Fibroblast of skin of right biceps (primary cell): ENCODE measurements at places on chromosomes 2 and 18.
A peak's percentile ranks its signal among the peaks of the same experiment; 100 is the strongest.

- DNase-seq = no peak
Observed at GRCh38 chr2:88668862-88669261, 22.6 kb upstream of the RPIA start.

- no peak for DNase-seq
Observed at GRCh38 chr2:186749219-186749618, 55.4 kb downstream of the FAM171B start.

- no peak for DNase-seq
Observed at GRCh38 chr2:60569680-60570111, 16.2 kb upstream of the BCL11A start.

GRCh38 chr2:143545949-143546255 is 416.7 kb downstream of the ARHGAP15 start:
- peak; percentile 78 for DNase-seq

- no peak for DNase-seq
Observed at GRCh38 chr2:219527472-219527871, 13.2 kb downstream of the ASIC4 start.

GRCh38 chr18:27763936-27764335 is 413.0 kb downstream of the CDH2 start:
- peak; percentile 44 for DNase-seq

- peak; percentile 91 for DNase-seq
Observed at GRCh38 chr2:69933839-69934613, 19.1 kb downstream of the MXD1 start.

DNA sequence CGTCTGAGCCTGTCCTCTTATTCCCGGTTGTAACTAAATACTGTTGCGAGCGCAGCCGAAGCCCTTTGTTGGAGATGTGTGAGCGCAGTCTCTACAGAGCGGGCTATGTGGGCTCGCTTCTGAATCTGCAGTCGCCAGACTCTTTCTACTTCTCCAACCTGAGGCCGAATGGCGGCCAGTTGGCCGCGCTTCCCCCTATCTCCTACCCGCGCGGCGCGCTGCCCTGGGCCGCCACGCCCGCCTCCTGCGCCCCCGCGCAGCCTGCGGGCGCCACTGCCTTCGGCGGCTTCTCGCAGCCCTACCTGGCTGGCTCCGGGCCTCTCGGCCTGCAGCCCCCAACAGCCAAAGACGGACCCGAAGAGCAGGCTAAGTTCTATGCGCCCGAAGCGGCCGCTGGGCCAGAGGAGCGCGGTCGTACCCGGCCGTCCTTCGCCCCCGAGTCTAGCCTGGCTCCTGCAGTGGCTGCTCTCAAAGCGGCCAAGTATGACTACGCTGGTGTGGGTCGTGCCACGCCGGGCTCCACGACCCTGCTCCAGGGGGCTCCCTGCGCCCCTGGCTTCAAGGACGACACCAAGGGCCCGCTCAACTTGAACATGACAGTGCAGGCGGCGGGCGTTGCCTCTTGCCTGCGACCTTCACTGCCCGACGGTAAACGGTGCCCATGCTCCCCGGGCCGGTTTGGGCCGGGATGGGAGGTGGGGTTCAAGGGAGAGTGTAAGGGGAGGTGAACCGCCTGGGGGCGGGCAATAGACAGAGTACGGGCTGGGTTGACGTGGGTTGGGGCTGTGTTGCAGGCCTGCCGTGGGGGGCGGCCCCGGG is at the start of gene HOXD12:
TSS of gene HOXD12 (plus strand) at position 68 of the 819 bp plus-strand sequence. CDS start at position 75, 7 bp downstream.
- no peak for DNase-seq

DNA sequence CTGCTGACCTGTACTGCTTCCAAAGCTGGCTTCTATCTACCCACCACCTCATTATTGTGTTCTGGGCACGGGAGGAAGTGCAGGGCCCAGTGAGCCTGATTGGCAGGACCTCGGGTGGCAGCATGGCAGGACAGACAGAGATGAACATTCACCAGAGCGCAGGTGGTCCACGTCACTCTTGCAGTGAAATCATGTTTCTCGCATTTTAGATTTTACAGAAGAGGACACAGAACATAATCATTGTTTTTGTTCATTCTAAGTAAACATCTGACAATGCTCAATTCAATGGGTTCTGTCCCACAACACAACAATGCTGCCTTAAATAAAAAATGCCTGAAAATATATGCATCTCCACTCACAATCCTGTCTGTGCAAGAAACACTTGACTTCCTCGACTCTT is 11.5 kb upstream of the BIN1 start:
- no peak for DNase-seq

GRCh38 chr2:218721934-218722333 is 11.3 kb downstream of the TTLL4 start:
- DNase-seq = no peak

- DNase-seq = no peak
Observed at GRCh38 chr2:75311993-75312392, 112.7 kb upstream of the TACR1 start.

DNA sequence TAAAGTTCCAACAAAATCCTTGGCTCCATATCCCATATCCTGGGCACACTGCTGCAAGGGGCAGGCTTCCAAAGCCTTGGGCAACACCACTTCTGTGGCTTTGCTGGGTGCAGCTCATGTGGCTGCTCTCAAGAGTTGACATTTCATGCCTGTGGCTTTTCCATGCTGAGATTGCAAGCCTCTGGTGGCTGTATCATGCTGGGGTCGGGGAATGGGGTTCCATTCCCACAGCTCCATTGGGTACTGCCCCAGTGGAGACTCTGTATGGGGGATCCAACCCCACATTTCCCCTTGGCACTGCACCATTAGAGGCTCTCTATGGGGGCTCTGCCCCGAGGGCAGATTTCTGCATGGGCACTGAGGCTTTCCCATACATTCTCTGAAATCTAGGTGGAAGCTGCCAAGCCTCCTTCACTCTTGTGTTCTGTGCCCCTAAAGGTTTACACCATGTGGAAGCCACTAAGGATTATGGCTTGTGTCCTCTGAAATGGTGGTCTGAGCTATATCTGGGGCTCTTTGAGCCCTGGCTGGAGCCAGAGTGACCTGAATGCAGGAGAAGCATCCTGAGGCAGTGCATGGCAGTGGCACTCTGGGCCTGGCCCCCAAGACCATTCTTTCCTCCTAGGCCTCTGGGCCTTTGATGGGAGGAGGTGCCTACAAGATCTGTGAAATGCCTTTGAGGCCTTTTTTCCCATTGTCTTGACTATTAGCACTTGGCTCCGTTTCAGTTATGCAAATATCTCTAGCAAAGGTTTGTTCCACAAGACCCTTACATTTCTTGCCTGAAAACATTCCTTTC is 107.9 kb downstream of the PTGR3 start:
- DNase-seq = no peak

- DNase-seq = no peak
Observed at GRCh38 chr18:10820681-10821080, 294.9 kb downstream of the NAPG start.

GRCh38 chr2:10661846-10662245 is 27.9 kb downstream of the NOL10 start:
- no peak for DNase-seq

GRCh38 chr18:76491776-76492668 is 3.0 kb downstream of the ZNF516 start:
- DNase-seq = no peak

- no peak for DNase-seq
Observed at GRCh38 chr2:28400921-28401320, 8.3 kb downstream of the FOSL2 start.

GRCh38 chr2:204972606-204973336 is 427.5 kb downstream of the PARD3B start:
- no peak for DNase-seq

- DNase-seq = peak; percentile 87
Observed at GRCh38 chr2:38462121-38462661, 85.1 kb upstream of the ATL2 start.

GRCh38 chr2:6692819-6693218 is 172.9 kb downstream of the CMPK2 start:
- no peak for DNase-seq

DNA sequence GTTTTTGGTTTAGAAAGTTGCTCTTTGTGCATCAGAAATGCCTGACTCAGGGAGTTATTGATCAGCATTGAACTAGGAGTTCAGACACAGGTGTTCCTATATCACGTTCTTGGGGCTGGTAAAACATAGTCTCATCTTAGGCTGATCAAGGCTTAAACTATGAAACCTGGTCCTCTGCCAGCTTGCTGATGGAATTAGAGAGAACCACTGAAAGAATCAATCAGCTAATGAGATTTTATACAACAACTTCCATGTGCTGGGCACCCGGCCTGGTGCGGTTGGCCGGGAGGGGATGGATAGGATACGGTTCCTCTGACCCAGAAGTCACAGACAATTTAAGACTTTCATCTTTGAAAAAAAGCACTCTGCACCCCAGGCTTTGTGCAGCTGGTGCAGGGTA is 164.9 kb downstream of the RDH14 start:
- no peak for DNase-seq

GRCh38 chr2:214264171-214264570 is 146.7 kb upstream of the VWC2L start:
- no peak for DNase-seq

GRCh38 chr2:74228772-74229171 is 30.4 kb downstream of the MTHFD2 start:
- no peak for DNase-seq

- no peak for DNase-seq
Observed at GRCh38 chr2:168574856-168575630, 119.0 kb downstream of the CERS6 start.

DNA sequence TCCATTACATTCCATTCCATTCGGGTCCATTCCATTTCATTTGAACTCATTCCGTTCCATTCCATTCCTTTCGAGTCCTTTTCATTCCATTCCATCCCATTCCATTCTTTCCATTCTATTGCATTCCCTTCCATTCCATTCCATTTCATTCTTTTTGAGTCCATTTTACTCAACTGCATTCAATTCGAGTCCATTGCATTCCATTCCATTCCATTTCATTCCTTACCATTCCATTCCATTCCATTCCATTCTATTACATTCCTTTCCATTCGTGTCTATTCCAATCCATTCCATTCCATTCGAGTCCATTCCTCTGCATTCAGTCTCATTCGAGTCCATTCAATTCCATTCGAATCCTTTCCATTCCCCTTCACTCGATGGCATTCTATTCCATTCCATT is 1128.8 kb downstream of the RPIA start:
- no peak for DNase-seq

- DNase-seq = no peak
Observed at GRCh38 chr2:9806656-9807055, 36.6 kb upstream of the TAF1B start.

DNA sequence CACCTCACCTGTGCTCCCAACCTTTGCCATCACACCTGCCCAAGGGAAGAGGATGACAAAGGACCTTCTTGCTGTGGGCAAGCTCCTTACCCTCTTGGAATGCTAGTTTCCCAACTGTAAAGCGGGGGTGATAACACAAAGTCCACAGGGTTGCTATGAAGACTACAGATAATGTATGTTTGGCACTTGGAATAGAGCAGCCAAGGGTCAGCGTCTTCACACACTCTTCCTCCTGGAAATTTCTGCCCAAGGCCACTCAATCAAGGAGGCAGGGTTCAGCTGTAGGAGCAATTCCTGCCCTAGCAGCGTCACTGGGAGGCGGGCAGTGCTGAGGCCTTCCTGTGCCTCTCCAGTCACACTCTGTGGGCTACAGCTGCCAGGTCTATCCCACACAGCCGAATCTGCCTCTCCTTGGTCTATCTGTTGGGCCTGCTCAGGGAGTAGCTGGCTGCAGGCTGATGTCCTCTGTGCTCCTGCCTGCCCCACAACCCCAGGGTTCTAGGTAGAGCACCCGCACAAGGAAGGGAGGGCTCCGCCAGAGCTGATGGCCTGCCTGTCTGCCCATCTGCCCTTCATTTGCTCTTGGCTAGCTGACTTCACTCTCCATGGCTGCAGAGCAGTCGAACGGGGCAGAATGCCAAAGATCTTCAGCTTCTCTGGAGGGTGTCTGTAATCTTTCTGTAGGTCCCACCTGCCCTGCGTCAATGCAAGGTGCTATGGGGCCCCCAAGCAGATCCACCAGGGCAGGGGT is 91.9 kb downstream of the MRO start:
- DNase-seq = no peak

DNA sequence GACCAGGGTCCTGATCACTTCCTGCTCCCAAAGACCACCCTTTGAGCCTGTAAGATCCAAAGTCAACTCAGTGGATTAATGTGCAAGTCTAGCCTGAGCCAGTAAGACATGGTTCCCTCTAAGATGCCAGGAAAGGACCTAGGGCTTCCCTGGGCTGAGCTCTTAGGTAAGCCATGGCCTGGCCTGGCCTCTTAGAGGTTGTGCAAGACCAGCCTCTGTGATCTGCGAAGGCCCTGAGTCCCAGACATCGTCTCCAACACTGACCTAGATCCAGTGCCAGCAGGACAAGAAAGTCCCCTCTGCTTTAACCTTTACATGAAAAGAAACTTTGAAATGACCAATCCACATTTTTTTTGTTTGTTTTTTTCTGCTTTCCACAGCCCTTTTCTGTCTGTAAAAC is 73.6 kb upstream of the CYP1B1 start:
- no peak for DNase-seq

DNA sequence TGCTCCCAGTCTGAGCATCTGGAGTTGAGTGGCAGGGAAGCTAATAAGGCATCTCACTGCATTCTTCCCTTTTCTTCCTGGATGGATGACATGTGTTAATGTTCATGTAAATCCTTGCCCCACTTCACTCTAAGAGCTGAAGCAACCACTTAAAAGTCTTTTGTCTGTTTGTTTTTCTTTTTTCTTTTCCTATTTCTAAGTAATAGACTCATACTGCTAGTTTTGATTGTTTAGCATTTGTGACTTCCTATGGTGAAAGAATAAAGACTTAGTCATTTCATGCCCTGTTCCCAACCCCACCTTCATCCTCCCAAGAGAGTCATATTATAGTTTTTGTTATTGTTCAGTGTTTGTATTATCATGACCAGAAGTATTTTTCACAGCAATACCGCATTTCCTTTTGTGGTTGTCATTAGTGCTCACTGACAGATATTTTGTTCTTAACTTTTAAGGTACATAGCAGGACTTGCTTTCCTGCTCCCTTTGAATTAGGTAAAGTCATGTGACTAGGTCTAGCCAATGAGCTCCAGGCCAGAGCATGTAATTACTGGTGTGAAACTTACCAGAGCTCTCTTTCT is 18.1 kb upstream of the SPP2 start:
- peak; percentile 76 for DNase-seq

DNA sequence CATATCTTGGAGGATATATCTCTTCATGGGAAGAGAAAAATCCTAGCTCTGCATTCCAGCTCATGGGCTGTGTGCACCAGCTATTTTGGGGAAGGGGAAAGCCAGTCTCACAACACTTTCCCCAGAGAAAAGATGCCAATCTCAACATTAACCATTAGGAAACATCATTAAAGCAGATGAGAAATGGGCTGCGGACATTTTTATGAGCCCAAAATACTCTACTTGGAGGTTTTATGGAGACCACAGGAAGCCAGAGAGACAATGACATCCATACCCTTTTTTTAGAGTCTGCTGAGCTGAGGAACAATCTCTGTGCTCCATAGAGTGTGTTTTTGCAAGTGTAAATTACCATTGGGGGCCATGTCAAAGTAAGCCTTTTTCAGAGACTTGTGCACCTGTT is 213.7 kb downstream of the TRIB2 start:
- DNase-seq = peak; percentile 43

- DNase-seq = no peak
Observed at GRCh38 chr2:227179988-227180685, 15.7 kb downstream of the COL4A3 start.

- DNase-seq = no peak
Observed at GRCh38 chr2:105665480-105665879, 79.2 kb upstream of the NCK2 start.
